Left renal pelvis (tissue), 4 donors: ENCODE measurements at places on chromosomes 1 and 21.

DNA sequence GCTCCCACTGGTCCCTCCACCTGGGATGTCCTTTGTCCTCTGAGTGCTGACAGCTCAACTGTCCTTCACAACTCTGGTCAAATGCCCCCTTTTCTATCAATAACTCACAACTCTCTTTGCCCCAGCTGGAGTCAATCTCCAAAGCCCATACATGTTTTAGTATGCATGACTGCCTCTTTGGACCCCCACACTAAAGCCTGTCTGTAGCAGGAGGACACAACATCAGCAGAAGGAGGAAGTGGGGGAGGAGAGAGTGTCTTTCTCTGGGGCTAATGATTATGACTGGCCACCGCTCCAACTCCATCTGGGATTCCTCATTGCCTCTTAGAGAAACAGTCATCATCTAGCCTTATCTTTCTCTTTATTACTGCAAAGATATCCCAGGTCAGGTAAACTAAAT, 186.6 kb upstream of the FGGY start:
- DNase-seq = no peak

DNA sequence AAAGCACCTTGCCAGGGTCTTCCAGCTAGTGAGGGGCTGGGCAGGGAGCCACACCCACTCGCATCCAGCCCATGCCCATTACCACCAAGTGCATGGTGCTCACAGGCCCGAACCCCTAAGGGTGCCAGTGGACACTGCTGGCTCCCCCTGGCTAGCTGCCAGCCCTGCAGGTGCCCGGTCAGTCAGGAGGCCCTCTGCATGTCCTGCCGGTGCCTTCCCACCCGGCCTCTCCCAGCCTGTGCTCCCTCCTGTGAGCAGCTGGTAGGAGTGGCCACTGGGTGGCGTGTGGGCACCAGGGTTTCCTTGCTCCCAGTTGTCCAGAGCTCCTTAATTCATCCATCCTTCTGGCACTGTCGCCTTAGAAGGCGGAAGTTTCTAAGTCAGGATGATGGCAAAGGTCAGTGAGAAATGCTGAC, 33.4 kb downstream of the QSOX1 start:
- DNase-seq = peak; percentile 41

- no peak for DNase-seq
Measured at GRCh38 chr1:168696125-168696760, 32.8 kb downstream of the DPT start.

DNA sequence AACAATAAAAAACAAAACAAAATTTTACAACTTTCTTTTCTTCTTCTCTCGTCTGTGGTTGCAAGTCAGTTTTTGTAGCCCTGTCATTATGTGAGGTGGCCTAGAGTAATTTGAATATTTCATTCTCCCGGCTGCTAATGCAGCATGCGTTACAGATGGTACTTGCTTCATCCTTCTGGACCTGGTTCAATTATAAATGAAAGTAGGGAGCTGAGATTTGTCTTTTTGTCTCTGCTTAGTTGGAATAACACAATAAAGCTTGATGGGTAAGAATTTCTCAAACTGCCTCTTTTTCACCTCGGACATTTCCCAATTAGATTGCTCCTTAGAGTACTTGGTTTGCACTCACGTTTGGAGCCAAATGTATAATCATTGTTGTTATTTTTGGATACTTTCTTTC, 201.6 kb downstream of the PBX1 start:
- DNase-seq = no peak

- no peak for DNase-seq
Measured at GRCh38 chr1:243256590-243256989, 749 bp downstream of the SDCCAG8 start.

GRCh38 chr1:91651243-91651642, 150.6 kb downstream of the CDC7 start:
- no peak for DNase-seq
